ENCODE measurements at places on chromosomes 12 and 14. TPM values are rescaled to one million over a fixed set of nuclear protein-coding genes. Genes with fewer than 3 reads are reported as not detected.

- DNase-seq = no peak
These were observed 88.8 kb downstream of the CHGA start for GRCh38 chr14:93011650-93012325.

Gene MIP
- not detected for total RNA-seq

Gene SERPINA10
- not detected for total RNA-seq

- no peak for DNase-seq
These were observed 179.6 kb downstream of the TMEM117 start for GRCh38 chr12:44015333-44015941.

DNA sequence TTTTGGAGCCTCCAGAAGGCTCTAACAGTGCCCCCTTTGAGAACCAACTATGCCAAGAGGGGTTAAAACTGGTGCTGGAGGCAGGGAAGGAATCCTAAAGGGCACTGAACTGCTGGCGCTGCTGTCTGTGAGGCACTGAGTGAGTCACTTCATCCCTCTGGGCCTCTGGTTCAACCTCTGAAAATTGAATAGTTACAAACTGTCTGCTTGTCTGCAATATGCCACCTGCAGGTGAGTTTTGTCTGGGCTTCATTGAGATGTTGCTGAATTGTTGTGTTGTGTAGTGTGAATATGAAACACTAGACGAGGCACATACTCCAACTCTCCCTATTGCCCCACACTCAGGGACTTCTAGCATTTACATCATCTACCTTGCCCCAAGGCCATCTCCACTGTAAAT, 68.0 kb downstream of the GRIN2B start:
- DNase-seq = no peak

Gene DPF3
- 2.9 TPM for total RNA-seq

- DNase-seq = no peak
These were observed 18.9 kb downstream of the DEGS2 start for GRCh38 chr14:100140452-100141078.

DNA sequence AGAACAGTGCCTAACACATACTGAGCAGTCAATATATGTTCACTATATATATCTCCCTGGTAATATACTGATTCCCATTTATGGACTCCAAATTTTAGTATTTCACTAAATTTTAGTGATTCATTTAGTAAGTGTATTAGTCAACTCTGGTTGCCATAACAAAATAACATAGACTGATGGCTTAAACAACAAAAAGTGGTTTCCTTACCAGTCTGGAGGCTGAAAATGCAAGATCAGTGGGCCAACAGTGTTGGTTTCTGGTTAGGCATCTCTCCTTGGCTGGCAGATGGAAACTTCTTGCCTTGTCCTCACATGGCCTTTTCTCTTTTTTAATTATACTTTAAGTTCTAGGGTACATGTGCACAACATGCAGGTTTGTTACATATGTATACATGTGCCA, 28.7 kb downstream of the SIX6 start:
- no peak for DNase-seq

- no peak for DNase-seq
These were observed 584.5 kb upstream of the TBX3 start for GRCh38 chr12:115268451-115268850.

- no peak for DNase-seq
These were observed 11.6 kb upstream of the GXYLT1 start for GRCh38 chr12:42156232-42156631.

GRCh38 chr14:58106446-58106845, 45.6 kb downstream of the ARMH4 start:
- no peak for DNase-seq

Gene LPAR5
- total RNA-seq = 1.1 TPM

Gene KRT85
- total RNA-seq = not detected

Gene FGF6
- not detected for total RNA-seq

Measured in sigmoid colon (tissue), 7 donors.